Lower leg skin (tissue), 4 donors: ENCODE measurements at places on chromosomes 1 and 21.

- no peak for DNase-seq
Measured at GRCh38 chr1:181324797-181325616, 158.3 kb upstream of the CACNA1E start.

DNA sequence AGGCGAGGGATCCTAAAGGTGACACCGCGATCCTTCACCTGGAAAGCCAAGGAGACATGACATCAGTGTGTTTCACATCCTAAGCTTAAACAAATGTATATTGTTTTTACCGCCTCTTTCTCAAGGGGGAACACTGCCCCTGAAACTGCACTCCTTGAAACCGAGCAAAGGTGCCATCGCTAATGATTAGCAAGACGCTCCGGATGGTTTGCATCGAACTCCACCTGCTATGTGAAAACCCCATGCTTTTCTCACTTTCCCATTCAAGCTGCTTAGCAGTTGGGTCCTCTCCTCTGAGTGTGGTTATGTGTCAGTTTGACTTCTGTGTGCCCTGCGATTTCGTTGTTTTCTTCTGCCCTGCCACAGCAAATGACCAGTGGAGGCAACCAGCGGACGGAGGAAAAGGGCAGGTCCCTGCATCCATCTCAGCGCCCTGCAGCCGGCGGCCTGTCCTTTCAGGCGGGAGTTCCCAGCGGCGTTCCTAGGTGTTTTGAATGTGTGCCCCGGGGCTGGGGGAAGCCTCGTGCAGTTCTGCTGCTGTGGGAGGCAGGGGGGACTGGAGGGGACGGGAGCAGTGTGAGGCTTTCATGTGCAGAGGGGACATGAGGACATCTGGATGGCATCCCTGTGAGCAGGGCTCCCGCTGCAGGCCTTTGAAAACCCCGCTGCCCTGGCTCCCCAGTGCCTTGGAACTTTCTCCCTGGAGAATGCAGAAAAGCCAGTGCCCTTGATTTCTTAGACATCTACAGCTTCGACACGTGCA is 16.1 kb downstream of the ZBTB18 start:
- DNase-seq = no peak

DNA sequence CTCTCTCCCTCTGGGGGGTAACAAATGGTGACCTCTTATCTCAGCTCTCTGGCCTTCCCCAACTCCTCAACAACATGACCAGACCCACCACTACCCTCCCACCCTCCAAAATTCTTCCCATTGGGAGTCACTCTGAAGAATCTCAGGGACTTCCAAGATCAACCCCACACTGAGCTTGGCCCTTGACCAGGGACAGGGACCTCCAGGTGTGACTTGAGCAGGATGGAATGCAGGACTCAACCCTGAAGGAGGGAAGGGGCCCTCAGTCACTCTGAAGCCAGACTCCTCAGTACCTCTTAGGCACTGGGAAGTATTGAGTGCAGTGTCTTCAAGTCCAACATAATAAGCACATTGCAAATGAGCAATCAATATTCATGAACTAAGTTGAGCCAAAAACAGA is 1.9 kb downstream of the CASQ1 start:
- DNase-seq = no peak

DNA sequence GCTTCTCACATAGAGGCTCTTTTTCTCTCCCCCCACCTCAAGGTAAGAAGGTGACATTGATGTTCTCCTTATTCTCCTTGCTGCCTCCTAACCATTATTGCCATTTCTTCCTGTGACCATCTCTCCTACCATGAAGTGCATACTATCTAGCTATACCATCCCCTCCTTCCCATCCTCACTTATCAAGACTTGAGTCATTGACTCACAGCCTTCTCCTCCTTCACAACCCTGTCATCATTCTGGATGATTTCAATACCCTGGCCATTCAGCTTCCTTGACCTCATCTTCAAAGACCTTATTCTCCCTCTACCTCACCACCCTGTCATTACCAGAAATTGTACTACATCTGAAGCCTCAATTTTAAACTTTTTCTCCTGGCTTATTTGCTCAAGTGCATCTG is 10.9 kb upstream of the HIPK1 start:
- no peak for DNase-seq

DNA sequence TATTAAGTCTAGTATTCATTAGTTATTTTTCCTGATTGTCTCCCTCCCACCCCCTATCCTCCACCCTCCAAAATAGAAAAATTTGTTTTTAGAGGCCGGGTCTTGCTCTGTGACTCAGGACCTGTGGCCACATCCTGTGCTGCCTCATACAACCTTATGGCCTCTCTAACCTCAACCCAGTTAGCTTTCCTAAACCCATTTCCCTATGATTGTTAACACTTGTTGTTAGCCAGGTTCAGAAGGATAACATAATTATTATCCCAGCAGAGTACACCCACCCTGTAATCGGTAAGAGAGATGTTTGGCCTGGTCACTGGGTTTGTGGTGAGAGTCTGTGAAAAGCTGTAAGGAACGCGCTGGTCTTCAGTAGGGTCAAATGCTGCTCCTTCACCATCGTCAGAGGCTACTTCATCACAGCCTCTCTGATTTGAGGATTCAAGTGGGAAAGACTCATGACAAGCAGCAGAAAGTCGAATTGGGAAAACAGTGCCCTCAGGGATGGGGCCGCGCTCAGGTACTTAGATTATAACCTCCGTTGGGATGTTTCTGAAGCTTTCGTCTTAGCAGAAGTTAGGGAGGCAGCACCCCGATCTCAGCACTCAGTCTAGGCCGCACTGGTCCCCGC is 35.9 kb upstream of the HMGN1 start:
- no peak for DNase-seq

- no peak for DNase-seq
Measured at GRCh38 chr1:12244585-12244984, 14.8 kb downstream of the VPS13D start.

DNA sequence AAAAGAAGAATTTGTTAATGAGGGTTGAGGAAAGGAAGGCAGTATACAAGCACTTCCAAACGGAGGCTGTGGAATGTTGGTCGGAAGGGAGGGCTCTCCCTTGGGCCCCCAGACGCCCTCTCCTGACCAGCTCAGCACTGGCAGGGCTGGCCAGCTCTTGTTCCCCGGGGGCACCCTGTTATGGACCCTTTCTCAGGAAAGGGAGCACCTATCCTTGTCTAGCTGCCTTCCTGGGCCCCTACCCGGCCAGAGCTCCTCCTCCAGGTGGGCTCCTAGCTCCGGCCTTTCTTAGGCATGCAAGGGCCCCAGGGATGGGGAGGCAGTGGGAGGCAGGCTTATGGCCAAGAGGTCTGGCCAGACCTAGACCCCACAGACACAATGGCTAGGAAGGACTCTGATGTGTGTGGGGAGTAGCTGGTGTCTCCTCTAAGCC is 926 bp downstream of the BLACAT1 start:
- no peak for DNase-seq

- no peak for DNase-seq
Measured at GRCh38 chr1:30639881-30640452, 83.4 kb downstream of the MATN1 start.

DNA sequence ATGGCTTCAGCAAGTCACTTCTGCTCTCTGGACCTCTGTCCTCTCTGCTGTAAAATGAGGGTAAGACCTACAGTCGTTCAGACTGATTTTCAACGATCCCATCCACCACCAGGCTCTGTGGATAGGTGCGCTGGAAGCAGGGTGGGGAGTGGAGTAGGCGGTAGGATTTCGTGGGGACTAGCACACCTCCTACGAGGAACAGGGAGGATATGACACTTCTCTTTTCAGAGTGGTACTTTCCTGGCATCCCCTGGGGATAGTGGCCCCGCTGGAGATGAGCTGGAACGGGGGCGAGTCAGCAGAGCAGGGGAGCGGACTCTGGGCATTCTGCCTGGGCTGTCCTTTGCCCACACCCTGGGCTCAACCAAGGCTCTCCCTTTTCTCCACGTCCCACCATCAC is 17.7 kb downstream of the ETNK2 start:
- DNase-seq = no peak

DNA sequence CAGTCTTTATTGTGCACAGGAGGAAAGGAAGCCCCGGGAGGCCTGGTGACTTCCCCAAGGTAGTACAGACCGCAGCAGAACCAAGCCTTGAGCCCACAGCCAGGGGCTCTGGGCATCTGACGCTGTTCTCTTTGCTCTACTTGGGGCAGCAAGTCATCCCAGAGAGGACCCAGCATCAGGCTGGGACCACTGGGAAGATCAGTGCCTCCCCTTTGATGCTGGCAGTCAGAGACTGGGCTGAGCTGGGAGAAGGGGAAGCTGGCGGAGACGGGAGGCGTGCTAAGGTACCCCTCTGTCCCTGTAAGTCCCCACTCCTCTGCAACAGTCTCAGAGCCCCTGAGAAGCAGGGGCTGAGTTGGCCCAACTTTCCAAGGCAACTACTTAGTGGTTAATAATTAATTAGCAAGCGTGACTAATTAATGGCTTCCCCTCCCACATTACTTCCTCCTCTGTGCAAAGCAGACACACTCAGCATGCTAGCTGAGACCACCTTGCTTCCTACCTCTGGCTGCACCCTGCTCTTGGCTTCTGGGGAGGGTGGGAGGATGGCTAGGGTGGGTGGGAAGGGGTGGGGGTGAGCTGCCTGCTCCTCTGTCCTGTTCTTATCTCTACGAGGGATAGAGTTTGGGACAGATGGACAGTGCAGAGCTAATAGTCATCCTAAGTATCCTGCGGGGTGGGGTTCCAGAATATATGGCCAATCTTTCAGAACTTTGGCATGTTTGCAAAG is 1.3 kb downstream of the INAVA start:
- no peak for DNase-seq

- DNase-seq = no peak
Measured at GRCh38 chr1:174795806-174796205, 203.9 kb upstream of the CACYBP start.

DNA sequence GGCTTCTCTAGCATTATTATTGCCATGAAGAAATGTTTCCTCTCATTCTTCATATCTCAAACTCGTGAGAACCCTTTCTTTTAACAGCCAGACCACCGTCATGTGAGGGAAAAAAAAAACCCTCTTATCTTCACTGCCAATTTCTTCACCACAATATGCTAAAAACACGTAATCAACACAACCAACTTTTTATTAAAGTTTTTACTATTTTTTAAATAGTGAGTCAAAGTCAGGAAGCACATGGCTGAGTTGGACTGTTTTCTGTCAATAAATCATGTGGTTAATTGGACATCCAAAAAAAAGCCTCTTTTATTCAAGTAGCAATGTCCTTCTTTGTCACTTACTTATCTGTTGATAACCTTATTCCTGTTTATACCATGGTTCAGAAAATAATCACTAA is 55.9 kb upstream of the SAMD13 start:
- no peak for DNase-seq

- no peak for DNase-seq
Measured at GRCh38 chr1:225737161-225737560, 40.5 kb upstream of the SRP9 start.

DNA sequence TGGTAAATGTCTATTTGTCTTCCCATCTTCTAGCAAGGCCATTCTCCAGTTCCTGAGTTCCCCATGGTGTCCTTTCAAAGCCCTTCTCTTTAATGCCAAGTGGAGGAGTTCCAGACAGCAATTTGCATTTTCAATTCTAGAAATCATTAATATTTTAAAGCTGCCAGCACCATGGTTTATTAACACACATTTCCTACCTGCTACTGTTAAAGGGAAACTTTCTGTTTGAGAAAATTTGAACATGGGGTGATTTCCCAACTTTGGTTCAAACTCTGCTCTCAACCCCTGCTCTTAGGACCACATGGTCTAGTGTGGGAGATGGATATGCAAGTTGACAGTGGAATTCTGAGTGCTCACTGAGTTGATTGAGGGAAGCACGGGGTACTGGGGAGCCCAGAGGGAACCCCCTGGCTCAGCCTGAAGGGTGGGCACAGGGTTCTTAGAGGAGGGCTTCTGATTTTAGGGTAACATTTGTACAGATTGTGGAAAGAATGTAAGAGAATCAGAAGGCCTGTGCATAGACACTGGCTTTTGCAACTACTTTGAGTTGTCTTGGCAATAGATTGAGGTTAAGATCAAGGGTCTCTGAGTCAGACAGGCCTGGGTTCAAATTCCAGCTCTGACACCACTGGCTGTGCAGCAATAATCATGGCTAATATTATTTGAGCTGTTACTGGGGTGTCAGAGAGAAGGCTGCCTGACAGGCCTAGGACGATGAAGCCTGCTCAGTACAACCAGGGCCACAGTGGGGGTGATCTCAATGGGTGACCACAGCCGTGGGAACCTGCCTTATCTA is 97.8 kb downstream of the BEND5 start:
- DNase-seq = no peak

DNA sequence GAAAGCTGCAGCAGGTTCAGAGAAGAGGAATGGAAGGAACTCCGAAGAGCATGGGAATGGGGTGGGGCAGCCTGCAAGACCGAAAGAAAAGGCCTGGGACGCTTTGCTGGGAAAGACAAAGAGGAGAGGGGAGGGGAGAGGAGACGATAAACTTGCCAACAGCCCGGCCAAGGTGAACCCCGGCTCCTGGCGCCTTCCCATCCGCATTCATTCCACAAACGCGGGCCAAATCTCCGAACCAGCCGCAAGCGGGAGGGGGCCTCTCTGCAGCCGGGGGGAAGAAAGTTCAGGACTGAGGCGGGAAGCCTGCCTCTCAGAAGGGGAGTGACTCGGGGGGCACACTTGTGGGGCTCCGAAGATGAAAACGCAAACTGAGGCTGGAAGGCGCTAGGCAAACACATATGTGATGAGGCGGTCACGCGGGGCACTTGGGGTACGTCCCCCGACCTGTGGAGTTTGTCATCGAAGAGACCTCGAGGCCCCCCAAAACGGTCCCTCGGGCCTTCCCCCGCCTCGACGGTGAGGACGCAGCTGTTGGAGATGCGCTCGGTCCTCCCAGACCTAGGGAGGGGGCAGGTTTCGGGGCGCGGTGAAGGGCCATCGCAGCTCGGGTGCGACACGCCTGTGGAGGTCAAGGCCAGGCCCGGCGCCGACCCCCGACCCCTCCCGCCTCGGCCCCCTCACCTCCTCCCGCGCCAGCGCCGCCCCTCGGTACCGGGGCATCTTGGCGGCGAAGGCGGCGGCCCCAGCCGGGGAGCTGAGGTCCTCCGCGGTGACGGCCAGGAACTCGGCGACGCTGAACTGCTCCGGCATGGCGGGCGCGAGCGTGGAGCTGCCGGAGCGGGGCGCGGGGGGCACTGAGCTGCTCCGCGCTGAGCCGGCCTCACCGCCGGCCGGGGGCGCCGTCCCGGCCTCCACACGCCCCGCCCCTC is at the start of gene ASAP3:
TSS of gene ASAP3 (minus strand) at position 859 of the 932 bp plus-strand sequence. CDS start at position 813, 46 bp downstream.
- DNase-seq = peak; percentile 30
